ENCODE measurements at places on chromosomes 4 and X.
A peak's percentile ranks its signal among the peaks of the same experiment; 100 is the strongest.

- no peak for DNase-seq
These were observed 279.2 kb downstream of the NR3C2 start for GRCh38 chr4:148162991-148163390.

- no peak for DNase-seq
These were observed 178.9 kb upstream of the SPRY1 start for GRCh38 chr4:123217664-123218063.

DNA sequence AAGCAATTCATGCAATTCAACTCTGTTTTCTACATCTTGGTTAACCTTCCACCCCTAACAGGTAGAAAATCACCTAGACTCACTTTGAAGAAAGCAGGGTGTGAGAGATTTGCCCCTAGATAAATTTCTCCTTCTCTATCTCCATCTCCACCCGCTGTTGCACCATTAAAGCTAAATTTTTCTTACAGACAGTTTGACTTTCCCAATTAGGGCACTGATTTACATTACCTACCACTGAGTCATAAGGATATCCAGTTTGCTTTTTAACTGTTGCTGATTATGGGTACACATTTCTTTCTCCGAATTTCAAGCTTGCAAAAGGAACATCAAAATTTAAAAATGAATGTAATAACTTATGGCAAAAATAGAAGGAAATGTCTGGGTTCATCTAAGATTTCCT lies 13.0 kb downstream of the SLC7A11 start:
- DNase-seq, result no peak

- no peak for DNase-seq
These were observed 392 bp upstream of the UGT2A3 start for GRCh38 chr4:68951806-68952585.

GRCh38 chr4:37054531-37055077 lies 189.9 kb upstream of the NWD2 start:
- DNase-seq, result no peak

GRCh38 chrX:39519030-39519488 lies 578.7 kb downstream of the BCOR start:
- DNase-seq, result no peak

- DNase-seq, result no peak
These were observed 609 bp upstream of the SLC25A6 start for GRCh38 chrX:1392376-1393068.

- DNase-seq, result no peak
These were observed 49.9 kb upstream of the SCRG1 start for GRCh38 chr4:173448608-173449379.

DNA sequence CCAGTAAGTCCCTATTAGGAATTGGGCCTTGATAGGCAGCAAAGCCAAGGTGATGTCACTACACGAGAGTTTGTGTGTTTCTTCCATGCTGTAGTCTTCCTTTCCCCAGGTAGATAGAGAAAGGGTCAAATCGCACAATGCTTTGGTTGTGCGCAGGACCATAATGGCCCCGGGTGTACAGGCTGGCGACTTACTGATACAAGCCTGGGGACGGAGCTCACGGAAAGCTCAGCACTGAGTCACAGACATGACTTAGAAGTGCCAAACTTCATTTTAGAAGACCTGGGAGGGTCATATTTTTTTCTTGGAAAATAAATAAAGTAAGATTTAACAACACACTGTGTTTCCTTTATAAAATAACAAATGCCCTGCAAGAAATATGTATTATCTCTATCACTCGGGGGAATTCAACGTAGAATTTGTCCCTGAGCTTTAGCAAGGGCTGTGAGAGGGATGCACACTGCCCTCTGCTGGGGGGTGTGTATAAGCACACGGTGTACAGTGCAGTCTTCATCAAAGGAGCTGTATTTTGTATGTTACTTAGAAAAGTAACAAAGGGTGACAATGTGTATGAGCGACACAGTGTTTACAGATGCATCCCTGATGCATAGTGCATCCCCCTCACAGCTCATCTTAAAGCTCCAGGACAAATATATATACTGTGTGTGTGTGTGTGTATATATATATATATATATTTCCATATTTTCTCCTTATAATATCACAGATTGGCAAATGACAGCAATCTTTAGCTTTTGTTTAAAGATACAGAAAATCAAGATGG lies 254.5 kb upstream of the VEGFC start:
- peak; percentile 57 for DNase-seq

DNA sequence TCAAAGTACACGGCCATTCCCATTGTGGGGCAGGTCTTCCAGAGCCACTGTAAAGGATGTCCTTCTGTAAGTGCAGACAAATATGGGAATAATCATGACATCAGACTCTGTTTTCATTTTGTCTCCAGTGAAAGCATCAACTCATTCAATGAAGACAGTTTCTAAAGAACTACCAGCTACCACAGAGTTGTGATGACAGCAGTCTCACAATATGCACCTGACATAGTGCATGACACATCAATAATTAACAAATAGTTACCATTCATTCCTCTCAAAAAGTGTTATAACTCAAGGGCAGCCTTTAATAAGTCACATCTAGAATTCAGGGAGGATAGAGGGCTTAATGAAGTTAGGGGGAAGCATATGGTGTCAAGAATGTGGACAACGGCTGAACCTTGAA lies 20.2 kb downstream of the MTTP start:
- DNase-seq, result no peak

DNA sequence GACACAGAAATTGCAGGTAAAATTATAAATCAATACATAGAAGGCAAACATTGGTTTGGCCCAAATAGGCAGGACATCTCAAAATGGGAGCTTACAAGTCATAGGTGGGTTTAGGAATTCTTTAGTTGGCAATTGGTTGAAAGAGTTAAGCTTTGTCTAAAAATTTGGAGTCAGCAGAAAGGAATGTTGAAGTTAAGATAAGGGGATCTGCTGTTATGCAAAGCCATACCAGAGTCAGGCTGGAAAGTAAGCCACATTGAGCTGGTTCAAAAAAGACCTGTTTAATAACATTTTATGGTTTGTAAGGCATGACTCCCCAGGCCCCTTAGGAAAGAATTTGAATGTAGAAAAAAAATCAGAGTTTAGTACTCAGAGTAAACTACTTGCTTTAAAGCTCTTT lies 92.6 kb downstream of the IL13RA2 start:
- no peak for DNase-seq

GRCh38 chr4:124415146-124415545 lies 297.4 kb downstream of the ANKRD50 start:
- no peak for DNase-seq

DNA sequence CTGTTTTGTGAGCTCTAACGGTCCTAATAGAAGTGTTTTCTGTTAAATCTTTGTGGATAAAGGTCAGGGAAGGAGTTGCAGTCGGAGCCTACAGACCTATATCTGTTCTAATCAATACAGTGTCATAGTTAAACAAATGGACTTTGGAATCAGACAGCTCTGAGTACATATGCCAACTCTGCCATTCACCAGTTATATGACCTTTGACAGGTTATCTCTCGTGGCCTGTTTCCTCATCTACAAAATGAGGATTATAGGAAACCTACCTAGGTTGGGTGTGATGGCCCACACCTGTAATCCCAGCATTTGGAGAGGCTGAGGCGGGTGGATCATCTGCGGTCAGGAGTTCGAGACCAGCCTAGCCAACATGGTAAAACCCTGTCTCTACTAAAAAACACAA lies 89.7 kb downstream of the MID1IP1 start:
- DNase-seq, result no peak

DNA sequence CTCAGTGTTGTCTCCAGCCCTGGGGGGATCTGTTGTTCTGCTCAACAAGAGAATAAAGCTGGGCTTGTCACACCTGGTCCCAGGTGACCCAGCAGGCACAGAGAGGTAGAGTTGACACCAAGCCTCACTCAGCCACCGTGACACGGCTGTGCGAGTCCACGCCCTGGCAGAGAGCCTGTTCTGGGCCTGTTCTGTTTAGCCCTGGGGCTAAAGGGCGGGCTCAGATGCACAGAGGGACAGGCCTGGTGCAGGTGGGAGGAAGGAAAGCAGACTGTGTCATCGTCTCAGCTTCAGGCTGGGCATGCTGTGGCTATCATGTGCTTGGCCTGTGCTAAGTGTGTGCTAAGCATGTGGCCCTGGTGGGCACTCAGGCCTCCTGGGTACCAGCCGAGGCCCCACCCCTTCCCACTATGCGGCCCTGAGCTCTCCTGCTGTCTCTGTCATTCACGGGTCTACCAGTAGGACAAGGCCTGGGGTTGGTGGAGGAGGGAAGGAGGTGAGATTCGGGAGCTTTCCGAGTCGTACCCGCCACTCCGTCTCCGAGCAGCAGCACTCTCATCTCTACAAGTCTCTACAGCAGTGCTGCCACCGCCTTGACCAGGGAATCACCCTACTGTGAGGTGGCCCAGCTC lies 10.8 kb downstream of the WFS1 start:
- DNase-seq, result no peak

DNA sequence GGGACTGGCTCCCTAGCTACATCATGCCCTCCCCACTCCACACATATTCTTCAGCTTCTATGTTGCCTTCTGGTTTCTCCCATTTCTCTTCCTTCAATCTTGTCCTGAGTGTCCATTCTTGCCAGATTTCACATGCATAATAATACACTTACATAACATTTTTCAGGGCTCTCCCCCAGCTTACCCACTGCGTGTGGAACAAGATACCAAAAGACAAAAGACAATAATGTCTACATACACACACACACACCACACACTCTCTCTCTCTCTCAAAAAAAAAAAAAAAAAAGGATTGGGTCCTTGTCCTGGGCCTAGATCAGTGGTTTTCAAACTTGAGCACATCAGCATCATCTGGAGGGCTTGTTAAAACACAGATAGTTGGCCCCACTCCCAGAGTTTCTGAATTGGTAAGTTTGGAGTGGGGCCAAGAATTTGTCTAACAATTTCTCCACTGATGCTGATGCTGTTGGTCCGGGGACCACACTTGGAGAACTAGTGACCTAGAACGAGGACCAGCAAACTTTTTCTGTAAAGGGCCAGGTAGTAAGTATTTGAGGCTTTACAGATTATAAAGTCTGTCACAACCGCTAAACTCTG lies 6.5 kb upstream of the SMARCA1 start:
- no peak for DNase-seq

DNA sequence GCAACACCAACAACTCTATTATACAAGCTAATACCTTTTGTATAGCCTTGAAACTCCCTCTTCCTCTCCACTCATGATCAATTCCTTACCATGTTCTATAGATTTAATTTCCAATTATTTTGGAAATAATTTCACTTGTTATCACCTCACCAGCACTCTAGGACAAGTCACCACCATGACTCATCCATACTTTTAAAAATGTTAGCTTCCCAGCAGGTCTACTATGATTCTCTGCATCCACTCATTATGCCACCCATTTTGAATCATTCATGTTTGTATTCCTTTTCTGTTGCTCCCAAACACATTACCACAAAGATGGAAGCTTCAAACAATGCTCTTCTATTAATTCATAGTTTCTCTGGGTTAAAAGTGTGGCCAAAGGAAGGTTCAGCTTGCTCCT lies 469.6 kb downstream of the PDGFC start:
- no peak for DNase-seq

DNA sequence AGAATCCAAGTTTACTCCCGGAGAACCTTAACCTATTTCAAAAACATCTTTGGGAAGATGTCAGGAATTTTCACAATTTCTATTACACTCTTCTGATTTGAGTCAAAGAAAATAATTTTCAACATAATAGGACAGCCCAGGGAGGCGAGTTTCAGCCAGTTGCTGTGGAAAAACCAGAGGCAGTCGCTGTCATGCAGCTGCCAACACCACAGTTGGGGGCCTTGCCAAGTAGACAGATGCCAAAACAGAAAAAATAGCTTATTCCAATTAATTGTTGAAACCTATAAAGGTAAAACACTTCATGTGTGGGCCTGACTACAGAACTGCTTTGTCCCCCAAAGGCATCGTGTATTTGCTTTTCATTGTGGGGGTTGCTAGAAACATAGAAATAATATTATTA lies 225.8 kb downstream of the DMD start:
- DNase-seq, result peak; percentile 13

- DNase-seq, result no peak
These were observed 10.2 kb downstream of the OTUD4 start for GRCh38 chr4:145170223-145170622.

DNA sequence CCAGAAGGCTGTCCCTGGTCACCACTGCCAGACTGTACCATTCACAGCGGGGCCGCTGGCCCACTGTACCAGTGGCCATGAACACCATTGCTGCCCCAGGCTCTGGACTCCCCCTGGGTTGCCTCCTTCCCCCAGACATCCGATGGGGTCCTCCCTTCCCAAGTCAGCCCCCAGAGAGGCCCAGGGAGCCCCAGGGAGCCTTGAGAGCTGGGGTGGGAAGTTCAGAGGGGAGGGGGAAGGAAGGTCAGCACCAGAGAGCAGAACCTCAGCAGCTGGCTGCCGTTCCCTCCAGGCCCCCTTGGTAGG lies 441 bp upstream of the ARHGAP4 start:
- DNase-seq, result no peak

DNA sequence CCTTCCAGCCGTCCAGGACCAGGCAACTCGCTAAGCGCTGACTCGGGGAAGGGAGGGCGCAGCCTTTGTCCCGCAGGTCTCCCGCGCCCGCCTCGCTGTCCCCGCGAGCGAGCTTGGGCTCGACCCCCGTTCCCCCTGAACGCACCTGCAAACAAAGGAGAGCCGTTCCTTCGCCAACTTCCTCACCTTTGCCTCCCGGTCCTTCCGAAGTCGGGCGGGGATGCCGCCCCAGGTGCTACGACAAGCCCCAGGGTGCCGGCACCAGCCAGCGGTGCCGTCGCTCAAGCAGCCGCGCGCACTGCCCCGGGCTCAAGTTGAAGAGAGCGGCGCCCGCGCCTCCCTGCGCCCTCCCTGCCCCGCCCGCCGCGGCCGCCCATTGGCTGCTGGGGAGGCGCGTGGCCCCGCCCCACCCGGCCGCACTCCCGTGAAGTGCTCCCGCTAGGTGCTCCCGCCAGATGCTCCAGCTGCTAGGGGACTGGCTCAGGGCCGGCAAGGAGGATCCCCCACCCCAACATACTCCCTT lies 107.1 kb downstream of the NSUN7 start:
- peak; percentile 82 for DNase-seq

- no peak for DNase-seq
These were observed 248.5 kb downstream of the ENOX2 start for GRCh38 chrX:130654409-130654950.

DNA sequence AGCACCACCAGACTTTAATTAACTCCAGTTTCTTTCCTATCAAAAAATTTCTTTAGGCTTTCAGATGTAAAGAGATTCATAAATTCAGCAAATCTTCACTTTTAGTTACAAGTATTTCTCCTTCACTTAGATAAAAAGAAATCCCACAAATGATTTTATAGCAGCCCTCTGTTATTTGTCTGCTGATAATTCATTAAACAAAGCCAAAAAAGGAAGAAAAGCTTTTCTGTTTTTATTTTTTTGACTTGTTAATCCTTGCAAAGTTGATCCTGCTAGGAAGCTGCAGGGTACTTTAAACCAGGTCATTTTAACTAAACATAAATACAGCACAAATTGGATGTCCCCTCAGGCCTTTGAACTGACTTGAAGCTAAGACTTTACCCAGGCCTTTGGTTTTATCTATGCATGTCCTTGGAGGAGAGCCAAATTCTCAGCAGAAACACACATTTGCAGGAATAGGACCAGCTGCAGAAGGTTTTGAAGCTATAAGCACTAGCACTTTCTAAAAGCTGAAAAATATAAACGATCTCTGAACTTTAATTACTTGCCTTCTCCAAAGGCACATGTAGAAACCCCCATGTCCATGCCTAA lies 57.5 kb downstream of the PCDH18 start:
- no peak for DNase-seq

GRCh38 chr4:166763018-166763417 lies 471.3 kb downstream of the SPOCK3 start:
- no peak for DNase-seq

GRCh38 chr4:24674279-24674678 lies 89.9 kb upstream of the DHX15 start:
- no peak for DNase-seq
